Chondrocyte (in vitro differentiated cells): ENCODE measurements at places on chromosomes 7 and 10. TPM values are rescaled to one million over a fixed set of nuclear protein-coding genes. Genes with fewer than 3 reads are reported as not detected.

The BRAF gene
- 19.8 to 24.7 TPM (median 20.9 TPM) in 3 replicates for total RNA-seq

The TRPV5 gene
- not detected in 3 replicates for total RNA-seq

The HMX2 gene
- not detected in 3 replicates for total RNA-seq

DNA sequence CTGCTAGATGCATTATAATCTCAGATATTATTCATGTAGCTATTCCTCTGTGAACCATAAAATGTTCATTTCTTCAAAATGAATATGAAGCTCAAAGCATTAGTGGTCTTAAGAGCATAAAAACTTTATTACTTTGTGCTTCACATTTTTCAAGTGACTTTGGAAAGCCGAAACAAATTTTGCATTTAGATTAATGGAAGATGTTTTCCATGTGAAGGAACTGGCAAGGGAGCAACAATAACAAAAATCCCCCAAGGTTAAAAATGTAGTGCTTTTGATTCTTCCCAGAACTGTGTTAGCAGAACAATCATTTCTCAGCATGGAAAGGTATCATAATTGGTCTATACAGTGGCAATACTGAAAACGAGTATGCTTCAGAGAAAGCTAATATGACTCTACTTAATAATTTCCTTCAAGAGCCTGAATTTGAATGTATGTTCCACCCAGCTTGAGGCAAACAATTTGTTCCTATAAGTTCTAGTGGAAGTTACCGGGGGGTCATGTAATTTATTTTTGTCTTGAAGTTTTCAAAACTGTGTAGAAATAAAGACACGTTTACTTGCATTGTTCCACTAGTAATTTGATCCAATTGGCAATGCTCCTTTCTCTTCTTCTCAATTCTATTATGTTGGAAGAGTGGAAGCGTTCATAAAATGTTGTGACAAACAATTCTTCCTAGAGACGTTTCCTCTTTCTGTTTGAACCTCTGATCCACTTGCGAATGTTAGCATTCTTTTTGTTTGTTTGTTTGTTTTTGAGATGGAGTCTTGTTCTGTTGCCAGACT lies 665.4 kb downstream of the AUTS2 start:
- H3K27me3 ChIP-seq, result no peaks in the 10 kb centered on the region
- H3K4me3 ChIP-seq, result no peak overlapping the region
- DNase-seq, result no peak
- H3K27ac ChIP-seq, result no peak overlapping the region
- H3K4me1 ChIP-seq, result peaks cover 9% of the 10 kb centered on the region

GRCh38 chr10:14712991-14713424 lies 61.7 kb downstream of the FAM107B start:
- H3K4me3 ChIP-seq, result no peak overlapping the region
- peak overlapping the region; percentile 86 for H3K27ac ChIP-seq
- H3K27me3 ChIP-seq, result no peaks in the 10 kb centered on the region
- no peaks in the 10 kb centered on the region for H3K36me3 ChIP-seq

The FFAR4 gene
- total RNA-seq, result not detected in 3 replicates

The PHYHIPL gene
- total RNA-seq, result 0.15 to 0.70 TPM (median 0.20 TPM) in 3 replicates

DNA sequence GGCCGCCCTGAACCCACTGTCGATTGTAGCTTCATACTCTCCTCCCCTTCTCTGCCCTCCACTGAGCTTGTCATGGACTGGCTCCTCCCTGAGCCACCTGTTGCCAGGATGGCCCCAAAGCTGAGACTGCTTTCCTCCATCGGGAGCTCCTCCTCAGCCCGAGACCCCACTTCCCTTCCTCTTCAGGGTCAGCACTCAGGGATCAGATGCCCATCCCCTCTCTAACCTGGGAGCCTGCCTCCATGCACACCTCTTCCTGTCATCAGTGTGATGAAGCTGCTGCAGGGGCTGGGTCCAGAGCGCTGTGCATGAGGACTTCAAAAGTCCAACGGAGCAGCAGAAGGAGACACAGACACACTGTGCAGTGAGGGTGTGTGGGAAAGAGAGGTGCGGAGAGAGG lies 201.1 kb downstream of the WDR37 start:
- no peak overlapping the region for H3K4me3 ChIP-seq
- peaks cover 10% of the 10 kb centered on the region for H3K4me1 ChIP-seq
- H3K27me3 ChIP-seq, result peaks cover 3% of the 10 kb centered on the region
- H3K27ac ChIP-seq, result no peak overlapping the region
- peaks cover 5% of the 10 kb centered on the region for H3K36me3 ChIP-seq
- no peak for DNase-seq

The LRRC4 gene
- 0.23 to 0.94 TPM (median 0.32 TPM) in 3 replicates for total RNA-seq

- H3K27me3 ChIP-seq, result no peaks in the 10 kb centered on the region
- peaks cover 29% of the 10 kb centered on the region for H3K4me1 ChIP-seq
- H3K4me3 ChIP-seq, result peak overlapping the region; percentile 92
- no peak for DNase-seq
- H3K27ac ChIP-seq, result peak overlapping the region; percentile 94
- no peaks in the 10 kb centered on the region for H3K36me3 ChIP-seq
These were observed 846 bp downstream of the ANKRD26 start for GRCh38 chr10:27099448-27099847.

DNA sequence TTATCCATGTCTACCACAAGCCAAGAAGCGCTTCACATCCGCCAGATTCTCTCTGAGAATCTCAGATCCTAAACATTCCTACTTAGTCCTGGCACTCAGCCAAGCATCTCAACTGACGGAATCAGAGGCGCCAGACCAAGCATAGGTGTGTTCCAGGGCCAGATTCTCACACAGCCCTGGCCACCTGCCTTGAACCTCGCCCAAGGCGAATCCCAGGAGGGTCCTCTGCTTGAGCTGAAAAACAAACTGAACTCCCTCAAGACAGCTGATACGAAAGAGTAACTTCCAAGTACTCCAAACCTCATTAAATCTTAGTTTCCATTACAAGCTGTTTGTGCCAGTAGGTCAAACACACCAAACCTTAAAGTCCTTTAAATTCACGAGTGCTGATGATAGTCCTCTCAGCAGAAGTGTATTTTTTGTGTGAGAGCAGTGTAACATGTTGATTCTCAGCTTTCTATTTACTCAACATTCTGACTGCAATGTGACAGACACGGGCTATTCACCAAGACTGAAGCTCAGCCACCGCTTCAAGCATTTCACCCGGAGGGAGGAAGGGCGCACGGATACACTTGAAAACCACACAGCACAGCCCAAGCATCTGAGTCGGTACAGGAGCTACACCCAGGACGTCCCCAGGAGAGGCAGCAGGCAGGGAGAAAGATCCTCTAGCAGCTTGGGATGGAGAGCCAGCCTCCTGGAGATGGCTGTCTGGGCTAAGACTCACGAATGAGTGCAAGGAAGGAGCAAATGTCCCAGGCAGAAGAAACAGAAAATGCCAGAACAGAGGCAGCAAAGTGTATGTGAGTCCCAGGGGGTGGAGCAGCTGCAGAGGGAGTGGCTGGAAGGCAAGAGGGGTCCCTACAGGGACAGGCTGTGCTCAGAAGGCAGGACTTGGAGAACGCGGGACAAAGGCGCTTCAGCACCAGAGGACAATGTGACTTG lies 6.0 kb downstream of the PARD3 start:
- peak overlapping the region; percentile 68 for H3K4me3 ChIP-seq
- no peaks in the 10 kb centered on the region for H3K36me3 ChIP-seq
- H3K27me3 ChIP-seq, result no peaks in the 10 kb centered on the region
- H3K27ac ChIP-seq, result peak overlapping the region; percentile 92

DNA sequence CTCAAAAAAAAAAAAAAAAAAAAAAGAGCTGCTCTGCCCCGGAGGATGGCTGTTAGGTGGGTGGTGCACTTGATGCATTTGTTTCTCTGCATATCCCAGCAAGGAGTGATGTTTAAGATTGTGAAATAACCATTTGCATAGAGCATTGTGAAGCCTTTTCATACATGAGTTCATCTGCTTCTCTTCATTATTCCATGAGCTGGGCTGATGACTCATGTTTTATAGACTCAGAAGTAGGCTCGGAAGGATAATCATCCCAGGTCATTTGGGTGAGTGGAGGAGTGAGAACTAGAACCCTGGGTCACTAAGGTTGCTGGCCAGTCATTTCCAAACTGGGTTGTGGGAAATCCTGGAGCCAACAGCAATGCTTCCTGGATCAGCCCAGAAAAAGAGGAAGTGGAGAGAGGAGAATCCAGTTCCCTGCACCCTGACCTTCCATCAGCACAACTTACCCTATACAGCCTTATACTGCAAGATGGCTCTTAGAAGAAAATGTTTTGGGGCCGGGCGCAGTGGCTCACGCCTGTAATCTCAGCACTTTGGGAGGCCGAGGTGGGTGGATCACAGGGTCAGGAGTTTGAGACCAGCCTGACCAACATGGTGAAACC lies 45.3 kb downstream of the TACC2 start:
- no peaks in the 10 kb centered on the region for H3K4me1 ChIP-seq
- no peak overlapping the region for H3K27ac ChIP-seq
- H3K27me3 ChIP-seq, result peaks cover 1% of the 10 kb centered on the region
- no peak for DNase-seq

DNA sequence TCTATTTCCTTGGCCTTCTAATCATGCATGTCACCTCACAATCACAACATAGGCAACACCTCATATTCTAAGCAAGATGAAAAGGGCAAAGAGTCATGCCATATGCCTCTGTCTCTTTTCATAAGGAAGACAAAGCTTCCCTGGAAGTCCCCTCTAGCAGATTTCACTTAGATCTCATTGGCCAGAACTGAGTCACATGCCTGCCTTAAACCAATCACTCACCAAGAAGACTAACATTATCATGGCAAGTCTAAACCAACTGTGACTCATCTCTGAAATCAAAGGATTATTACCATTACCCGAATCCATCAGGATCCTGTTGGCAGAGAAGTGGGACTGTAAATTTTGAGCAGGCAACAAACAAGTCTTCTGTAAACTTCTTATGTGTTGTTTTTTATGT lies 27.8 kb downstream of the CAV1 start:
- H3K4me3 ChIP-seq, result no peak overlapping the region
- no peak for DNase-seq
- H3K27me3 ChIP-seq, result no peaks in the 10 kb centered on the region
- H3K36me3 ChIP-seq, result peaks cover 16% of the 10 kb centered on the region
- no peak overlapping the region for H3K27ac ChIP-seq
- H3K4me1 ChIP-seq, result peaks cover 27% of the 10 kb centered on the region

The EIF5AL1 gene
- 0.17 to 0.23 TPM (median 0.20 TPM) in 3 replicates for total RNA-seq

The TMEM229A gene
- total RNA-seq, result not detected in 3 replicates

DNA sequence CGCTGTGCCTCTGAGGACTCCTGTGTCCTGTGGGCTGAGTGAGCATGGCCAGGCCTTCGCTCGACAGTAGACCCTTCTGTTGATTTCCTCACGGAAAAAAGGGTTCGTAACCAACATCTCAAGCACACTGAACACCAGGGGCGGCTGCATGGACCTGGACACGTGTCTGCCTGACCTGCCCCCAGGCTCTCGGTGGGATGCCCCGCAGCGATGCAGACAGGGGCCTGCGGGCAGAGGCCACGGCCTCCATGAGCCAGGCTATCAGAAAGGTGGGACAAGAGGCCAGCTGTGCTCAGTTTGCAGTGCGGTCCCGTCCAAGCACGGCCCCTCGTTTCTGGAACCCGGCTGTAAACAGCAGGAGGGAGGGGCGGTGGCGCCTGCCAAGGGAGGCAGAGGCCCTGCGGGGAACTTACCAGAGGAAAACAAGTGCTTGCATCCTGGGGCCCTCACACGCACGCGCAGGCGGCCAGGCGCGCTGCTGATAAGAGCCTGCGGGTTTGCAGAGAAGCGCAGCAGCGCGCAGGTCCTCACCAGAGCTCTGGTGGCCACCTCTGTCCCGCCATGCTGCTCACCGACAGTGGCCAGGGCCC lies 10.6 kb downstream of the GPR146 start:
- H3K4me1 ChIP-seq, result peaks cover 4% of the 10 kb centered on the region
- H3K4me3 ChIP-seq, result no peak overlapping the region
- no peaks in the 10 kb centered on the region for H3K36me3 ChIP-seq
- DNase-seq, result peak; percentile 83
- no peak overlapping the region for H3K27ac ChIP-seq

GRCh38 chr10:35356725-35357092 lies 20.4 kb downstream of the CCNY start:
- no peak overlapping the region for H3K27ac ChIP-seq
- no peaks in the 10 kb centered on the region for H3K27me3 ChIP-seq
- peaks cover 47% of the 10 kb centered on the region for H3K4me1 ChIP-seq
- H3K36me3 ChIP-seq, result no peaks in the 10 kb centered on the region
- DNase-seq, result no peak

DNA sequence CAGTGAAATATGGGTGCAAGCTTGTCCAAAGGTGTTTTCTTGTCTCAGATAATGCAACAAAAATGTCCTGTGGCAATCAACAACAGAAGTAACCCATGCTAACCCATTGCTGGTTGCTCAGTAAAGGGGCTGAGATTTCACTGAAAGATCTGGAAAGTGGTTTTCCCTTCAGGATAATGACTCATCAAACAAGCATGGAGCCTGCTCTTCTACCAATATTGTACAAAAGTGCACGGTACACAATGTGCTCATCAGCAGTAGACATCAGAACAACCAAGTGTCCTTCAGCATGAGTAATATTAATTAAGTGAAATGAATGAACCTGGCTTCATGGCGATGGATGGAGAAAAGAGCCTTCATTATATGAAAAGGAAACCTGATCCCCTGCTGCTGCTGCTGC lies 287.1 kb upstream of the NEBL start:
- peak overlapping the region; percentile 54 for H3K27ac ChIP-seq
- no peak for DNase-seq
- no peak overlapping the region for H3K4me3 ChIP-seq
- peaks cover 17% of the 10 kb centered on the region for H3K4me1 ChIP-seq
- H3K27me3 ChIP-seq, result no peaks in the 10 kb centered on the region
- peaks cover 9% of the 10 kb centered on the region for H3K36me3 ChIP-seq

DNA sequence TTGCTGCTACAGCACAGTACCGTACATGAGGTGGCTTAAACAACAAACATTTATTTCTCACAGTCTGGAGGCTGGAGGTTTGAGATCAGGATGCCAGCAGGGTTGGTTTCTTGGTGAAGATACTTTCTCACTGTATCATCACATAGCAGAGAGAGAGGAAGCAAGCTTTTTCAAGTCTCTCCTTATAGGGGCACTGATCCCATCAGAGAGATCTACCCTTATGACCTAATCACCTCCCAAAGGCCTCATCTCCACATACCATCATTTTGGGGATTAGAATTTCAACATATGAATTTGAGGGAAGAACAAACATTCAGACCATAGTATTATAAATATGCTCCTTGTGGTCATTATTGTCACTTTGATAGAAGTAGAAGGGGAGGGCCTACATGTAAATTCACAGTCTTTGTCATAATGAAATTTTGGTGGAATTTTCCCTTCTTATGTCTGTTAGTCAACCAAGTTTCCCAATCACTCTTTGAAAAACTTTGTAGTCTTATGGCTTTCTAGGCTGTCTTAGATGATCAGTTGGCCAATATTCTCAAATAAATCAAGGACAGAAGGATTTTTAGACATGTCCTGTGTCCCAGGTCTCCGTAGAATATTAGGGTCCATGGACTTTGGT lies 606.2 kb downstream of the LRMDA start:
- H3K27ac ChIP-seq, result no peak overlapping the region
- H3K4me3 ChIP-seq, result no peak overlapping the region
- H3K4me1 ChIP-seq, result peaks cover 20% of the 10 kb centered on the region

The GIMAP8 gene
- not detected in 3 replicates for total RNA-seq

The HABP2 gene
- not detected in 3 replicates for total RNA-seq

GRCh38 chr10:47413531-47414226 lies 29.6 kb upstream of the ZNF488 start:
- no peaks in the 10 kb centered on the region for H3K27me3 ChIP-seq
- H3K4me3 ChIP-seq, result no peak overlapping the region
- no peak overlapping the region for H3K27ac ChIP-seq
- no peaks in the 10 kb centered on the region for H3K4me1 ChIP-seq
- no peaks in the 10 kb centered on the region for H3K36me3 ChIP-seq

The CALHM1 gene
- total RNA-seq, result not detected in 3 replicates
